ENCODE measurements at places on chromosomes 3 and 15.

DNA sequence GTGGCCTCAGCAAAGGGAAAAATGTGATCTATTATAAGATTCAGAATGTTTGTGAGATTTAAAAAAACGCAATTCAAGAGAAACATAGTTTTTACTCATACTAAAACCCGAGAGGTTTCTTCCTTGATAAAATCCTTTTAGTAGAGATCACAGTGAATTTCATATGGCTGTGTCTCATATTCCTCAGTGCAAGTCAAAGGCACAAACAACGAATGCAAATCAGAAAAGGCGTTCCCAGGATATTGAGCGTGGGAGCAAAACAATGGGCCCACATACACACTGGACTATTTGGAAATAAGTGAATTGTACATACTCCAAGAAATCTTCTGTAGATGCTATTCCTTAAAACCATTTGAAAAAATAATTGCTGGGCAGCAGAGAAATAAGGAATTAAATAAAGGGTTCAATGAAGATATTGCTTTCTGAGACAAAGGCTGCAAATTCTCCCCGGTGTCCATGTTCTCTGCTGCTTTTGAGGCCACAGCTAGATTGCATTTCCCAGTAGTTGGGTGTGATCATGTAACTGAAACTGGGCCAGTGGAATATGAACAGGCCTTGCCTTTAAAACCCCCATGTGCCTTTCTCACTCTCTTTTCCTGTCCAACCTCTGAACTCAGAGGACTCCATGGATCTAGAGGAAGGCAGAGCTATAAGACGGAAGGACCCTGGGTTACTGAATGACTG, 144.6 kb upstream of the TBL1XR1 start:
- DNase-seq, result no peak

- DNase-seq, result no peak
These were observed 79.4 kb upstream of the ATP11B start for GRCh38 chr3:182713743-182714517.

DNA sequence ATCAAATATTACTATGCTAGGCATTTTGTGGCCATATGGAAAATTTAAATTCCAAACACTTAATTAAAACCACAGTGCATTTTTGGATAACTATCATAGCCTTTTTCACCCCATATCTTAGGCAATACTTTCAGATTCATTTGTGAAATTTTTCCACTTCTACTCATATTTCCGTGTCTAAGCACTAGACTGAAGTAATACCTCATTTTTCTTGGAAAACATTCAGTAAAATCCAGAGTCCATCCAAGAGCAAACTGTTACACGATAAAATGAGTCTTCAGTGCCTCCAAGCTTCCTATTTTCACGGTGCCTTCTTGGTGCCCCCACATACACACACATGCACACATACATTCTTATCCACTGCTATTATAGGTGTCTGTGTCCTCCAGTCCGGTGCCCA, 845.9 kb downstream of the TBL1XR1 start:
- DNase-seq, result no peak

DNA sequence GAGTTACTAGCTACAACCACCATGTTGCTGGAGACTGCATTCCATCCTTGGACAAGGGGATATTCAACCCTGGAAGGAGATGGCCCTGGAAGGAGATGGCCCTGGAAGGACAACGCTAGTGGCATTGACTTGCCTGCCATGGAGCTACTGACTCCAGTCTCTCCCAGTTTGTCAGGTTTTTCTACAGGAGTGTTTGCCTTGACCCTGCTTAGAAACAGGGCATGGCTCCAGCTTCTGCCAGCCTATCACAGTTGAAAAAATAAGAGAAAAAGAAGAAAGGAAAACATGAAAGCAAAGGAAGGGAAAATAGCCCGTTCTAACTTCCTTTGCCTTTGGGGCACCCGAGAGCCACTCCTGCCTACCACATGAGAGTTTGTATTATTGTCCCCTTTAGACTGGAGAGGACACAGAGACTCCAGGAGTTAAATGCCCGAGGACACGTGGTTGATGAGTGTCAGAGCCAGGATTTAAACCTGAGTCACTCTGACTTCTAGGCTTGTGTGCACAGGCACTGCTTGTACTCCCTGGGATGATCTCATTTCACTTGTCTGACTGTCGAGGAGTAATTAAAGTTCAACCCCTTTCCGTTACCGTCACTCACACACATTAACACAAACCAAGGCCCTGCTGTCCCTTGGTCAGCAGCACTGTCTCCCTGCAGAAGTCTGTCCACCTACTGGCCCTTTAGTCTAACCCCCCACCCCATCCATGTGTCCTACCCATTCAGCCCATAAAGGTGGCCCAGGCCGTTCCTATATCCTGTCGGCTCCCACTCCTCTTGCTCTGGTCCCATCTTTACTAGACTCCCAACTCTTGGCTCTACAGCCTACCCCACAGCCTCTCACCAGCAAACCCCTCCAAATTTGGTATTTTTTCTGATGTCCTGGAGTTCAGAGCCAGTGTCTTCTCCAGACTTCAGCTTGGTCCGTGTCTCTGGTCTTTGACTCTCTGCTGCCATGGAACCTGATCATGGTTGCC, 46.1 kb downstream of the C2CD4A start:
- DNase-seq, result no peak

DNA sequence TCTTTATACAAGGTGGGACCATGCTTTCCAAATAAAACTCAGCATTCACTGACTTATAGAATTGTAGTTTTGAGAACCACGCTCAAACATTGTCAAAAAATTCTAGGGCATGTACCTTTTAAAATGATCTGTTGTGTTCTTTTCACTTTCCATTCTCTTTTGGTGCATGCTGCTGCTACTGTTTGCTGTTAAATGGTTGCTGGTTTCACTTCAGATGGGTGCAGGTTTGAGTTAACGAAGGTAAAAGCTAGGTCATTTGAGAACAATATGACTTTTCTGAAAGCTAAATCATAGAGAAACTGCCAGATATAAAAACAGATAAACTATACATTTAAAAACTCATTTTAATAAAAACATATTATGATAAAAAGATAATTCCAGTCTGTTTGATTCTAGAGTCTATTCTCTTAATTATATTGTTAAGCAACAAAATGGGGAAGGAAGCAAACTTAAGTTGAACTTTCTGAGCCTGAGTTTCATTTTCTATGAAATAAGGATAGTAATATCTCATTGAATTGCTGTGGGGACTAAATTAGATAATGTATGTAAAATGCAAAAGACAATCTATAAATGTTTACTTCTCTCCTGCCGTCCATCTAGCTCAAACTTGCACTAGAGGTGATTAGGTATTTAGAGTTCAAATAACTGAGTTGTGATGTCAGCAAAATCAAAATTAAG, 82.4 kb downstream of the OXSM start:
- no peak for DNase-seq

DNA sequence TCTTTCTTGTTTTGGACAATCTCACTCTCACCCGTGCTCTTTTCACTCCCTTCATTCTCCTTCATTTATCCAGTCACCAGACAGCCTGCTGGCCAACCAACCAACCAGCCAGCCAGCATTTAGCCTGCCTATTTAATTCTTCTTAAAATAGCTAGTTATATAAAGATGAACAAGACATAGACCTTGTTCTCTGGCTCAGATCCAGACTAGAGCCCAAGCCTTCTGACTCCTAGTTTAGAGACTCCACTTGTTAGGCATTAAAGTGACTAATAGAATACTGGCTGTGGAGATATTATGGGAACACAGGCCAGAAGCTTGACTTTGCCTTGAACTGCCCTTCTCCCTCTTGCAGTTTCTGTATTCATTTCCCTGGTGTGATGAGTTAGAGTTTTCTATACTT, 215.3 kb upstream of the THRB start:
- DNase-seq, result no peak

- DNase-seq, result no peak
These were observed 141.5 kb upstream of the TBL1XR1 start for GRCh38 chr3:177338697-177339219.

- DNase-seq, result no peak
These were observed 30.6 kb downstream of the CHDH start for GRCh38 chr3:53815651-53816050.

GRCh38 chr15:39645138-39645975, 64.5 kb downstream of the THBS1 start:
- no peak for DNase-seq

- DNase-seq, result no peak
These were observed 244.1 kb upstream of the TBL1XR1 start for GRCh38 chr3:177441276-177441812.

GRCh38 chr3:32321095-32321790, 70.4 kb upstream of the CMTM7 start:
- peak; percentile 18 for DNase-seq

GRCh38 chr3:156575641-156576040, 20.7 kb upstream of the SSR3 start:
- DNase-seq, result no peak

GRCh38 chr3:122230174-122230573, 46.7 kb downstream of the CASR start:
- no peak for DNase-seq

GRCh38 chr3:2262204-2262603, 163.5 kb downstream of the CNTN4 start:
- DNase-seq, result no peak

- no peak for DNase-seq
These were observed 14.6 kb downstream of the PLXNA1 start for GRCh38 chr3:126997455-126998038.

DNA sequence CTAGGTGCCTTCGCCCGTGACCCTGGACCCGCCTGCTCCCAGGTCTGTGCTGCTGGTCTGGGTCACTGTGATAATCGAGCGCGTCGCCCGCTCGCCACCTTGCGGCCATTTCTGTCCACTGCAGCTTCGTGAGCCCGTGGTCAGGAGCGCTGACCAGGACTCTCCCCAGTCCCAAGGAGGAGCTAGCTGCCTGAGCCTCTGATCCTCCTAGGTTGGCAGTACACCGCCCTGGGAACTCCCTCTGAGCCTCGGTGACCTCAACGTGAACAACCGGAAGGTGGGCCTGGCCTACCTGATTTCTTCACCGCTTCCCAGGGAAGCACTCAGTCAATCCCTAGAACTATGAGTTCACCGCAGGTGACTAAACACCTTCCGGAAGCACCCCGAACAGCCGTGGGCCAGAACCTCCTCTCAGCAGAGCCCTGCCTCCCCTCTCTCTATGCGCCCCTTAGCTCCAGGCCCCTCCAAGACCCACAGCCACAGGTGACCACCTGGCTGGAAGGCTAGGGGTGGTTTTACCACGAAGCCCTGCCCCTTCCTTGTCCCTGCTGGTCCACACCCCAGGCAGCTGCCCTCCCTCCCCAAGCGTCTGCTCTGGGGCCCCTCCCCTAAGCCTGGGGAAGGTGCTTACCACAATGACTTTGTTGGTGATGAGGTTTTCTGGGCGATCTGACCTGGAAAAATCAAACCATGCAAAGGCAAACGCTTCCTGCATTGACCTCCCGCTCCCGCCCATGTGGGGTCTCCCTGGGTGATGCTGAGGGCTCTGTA, 9.7 kb downstream of the PLA2G4D start:
- peak; percentile 6 for DNase-seq

- DNase-seq, result no peak
These were observed 10.7 kb upstream of the TRAK1 start for GRCh38 chr3:42080453-42080872.

DNA sequence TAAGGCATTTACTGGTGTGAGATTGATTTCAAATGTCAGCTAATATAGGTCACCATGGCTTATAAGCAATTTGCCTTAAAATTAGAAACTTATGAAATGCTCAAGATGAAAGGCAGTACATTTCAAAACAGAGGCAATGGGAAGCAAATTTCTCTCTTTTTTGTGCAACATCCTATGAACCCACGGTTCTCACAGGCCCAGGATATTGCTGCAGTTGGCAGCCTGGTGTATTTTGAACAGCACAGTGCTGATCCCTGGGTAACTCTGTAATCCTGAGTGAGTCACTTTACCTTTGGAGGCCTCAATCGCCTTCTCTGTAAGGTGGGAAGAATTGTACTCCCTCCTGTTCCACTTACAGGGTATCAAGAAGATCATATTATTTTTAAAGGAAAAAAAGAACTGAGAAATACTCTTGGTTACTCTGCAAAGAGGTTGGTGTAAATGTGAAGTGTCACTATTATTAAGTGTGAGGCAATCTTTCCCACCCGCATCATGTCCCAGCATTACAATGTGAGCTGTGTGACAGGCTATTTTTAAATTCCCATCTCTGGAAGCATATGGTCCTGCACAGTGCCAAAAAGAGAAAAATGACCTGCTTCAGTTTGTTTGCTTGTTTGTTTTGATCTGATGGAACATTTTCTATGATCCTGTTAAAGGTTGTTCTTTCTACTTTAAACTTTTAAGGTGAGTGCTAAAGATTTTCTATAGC, 190.1 kb upstream of the LPP start:
- no peak for DNase-seq

GRCh38 chr3:155131104-155131503, 51.0 kb downstream of the MME start:
- no peak for DNase-seq

GRCh38 chr3:156655819-156656550, 18.4 kb upstream of the TIPARP start:
- DNase-seq, result no peak

GRCh38 chr3:102400766-102401165, 34.0 kb upstream of the ZPLD1 start:
- no peak for DNase-seq

DNA sequence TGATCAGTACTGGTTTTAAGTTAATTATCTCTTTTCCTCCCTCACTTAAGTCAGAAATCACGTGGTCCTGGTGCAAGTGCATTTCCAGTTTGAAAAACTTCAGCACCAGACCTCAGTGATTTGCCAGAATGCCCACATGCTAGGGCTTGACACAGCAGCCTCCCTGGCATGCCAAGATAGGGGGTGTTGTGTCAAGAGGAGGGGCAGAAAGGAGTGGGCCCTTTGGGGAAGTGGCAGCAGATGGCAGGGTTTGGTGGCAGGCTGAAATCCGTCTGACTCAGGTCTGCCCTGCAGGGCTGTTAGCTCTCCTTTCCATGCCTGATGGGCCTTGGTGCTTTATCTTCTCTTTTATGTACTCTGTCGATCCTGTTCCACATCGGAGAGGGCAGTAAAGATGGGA, 23.4 kb downstream of the PXK start:
- DNase-seq, result no peak

- no peak for DNase-seq
These were observed 755 bp downstream of the PARP15 start for GRCh38 chr3:122578069-122578740.

DNA sequence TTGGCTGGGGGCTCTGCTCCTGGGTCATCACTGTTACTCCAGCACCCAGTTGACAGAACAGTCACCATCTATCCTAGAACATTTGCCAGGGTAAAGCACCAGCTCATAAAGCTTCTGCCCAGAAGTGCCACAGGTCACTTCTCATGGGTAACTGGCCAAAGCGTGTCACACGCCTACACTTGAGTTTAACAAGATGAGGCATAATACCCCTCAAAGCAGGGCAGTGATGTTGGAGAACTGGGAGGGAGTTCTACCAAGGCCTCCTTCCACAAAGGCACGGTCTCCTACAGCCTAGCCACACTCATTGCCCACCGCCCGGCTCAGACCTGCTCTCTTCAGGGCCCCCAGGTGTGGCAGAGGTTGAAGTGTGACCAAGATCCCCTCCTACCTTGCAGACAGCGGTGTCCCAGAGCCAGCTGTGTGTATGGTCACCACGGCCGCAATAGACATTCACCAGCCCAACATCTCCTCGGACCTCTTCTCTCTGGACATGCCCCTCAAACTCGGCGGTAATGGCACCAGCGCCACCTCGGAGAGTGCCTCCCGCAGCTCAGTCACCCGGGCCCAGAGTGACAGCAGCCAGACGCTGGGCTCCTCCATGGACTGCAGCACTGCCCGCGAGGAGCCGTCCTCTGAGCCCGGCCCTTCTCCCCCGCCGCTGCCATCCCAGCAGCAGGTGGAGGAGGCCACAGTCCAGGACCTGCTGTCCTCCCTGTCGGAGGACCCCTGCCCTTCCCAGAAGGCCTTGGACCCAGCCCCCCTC, 107.7 kb downstream of the ETFA start:
- DNase-seq, result no peak

GRCh38 chr3:124034016-124034843, 42.3 kb upstream of the ROPN1 start:
- no peak for DNase-seq

GRCh38 chr15:63893866-63894661, 60.3 kb upstream of the HERC1 start:
- DNase-seq, result no peak
